Endothelial cell of coronary artery (primary cell): ENCODE measurements at places on chromosomes 11 and 22. TPM values are rescaled to one million over a fixed set of nuclear protein-coding genes. Genes with fewer than 3 reads are reported as not detected.

The MYBPC3 gene
- not detected in 2 replicates for total RNA-seq

The P2RY6 gene
- total RNA-seq, result 0.09 TPM in 1 of 2 replicates, not detected in the other

The CCDC89 gene
- total RNA-seq, result 0.56 TPM in 1 of 2 replicates, not detected in the other

The INS gene
- not detected in 2 replicates for total RNA-seq

The OR51B4 gene
- not detected in 2 replicates for total RNA-seq

The SCGB2A2 gene
- total RNA-seq, result not detected in 2 replicates

The LIF gene
- total RNA-seq, result 0.36 and 2.0 TPM in 2 replicates

The FADS2 gene
- 65.6 and 71.7 TPM in 2 replicates for total RNA-seq
